Umbilical cord (tissue), 2 donors: ENCODE measurements at places on chromosomes 3 and 15.

GRCh38 chr3:195160908-195161434, 110.0 kb downstream of the XXYLT1 start:
- DNase-seq = no peak

- DNase-seq = peak; percentile 70
Observed at GRCh38 chr3:57078344-57078634, 17.8 kb downstream of the SPATA12 start.

- no peak for DNase-seq
Observed at GRCh38 chr3:194352667-194353246, 1.6 kb upstream of the CPN2 start.

- DNase-seq = no peak
Observed at GRCh38 chr3:136995652-136996051, 37.9 kb downstream of the IL20RB start.

- no peak for DNase-seq
Observed at GRCh38 chr3:87037652-87038051, 46.7 kb upstream of the VGLL3 start.

GRCh38 chr3:179373938-179374337, 26.4 kb downstream of the MFN1 start:
- no peak for DNase-seq

DNA sequence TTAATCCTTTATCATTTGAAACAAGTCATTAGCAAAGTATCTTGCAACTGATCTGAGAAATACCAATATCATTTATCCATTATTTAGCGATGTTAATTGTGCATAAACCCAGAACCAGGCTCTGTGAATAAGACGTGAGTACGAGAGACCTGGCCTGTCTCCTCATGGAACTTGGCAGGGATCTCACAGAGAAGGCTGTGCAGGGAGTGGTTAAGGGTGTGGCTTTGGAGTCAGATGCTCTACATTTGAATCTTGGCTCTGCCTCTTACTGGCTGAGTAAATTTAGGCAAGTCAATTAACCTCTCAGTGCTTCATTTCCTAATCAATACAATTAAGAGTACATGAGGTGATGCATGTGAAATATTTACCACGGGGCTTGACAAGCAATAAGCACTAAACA, 39.9 kb upstream of the TBL1XR1 start:
- DNase-seq = no peak

GRCh38 chr15:65032801-65033537, 3.5 kb upstream of the MTFMT start:
- peak; percentile 40 for DNase-seq

- DNase-seq = peak; percentile 87
Observed at GRCh38 chr3:124812291-124813265, 74.6 kb downstream of the ITGB5 start.

DNA sequence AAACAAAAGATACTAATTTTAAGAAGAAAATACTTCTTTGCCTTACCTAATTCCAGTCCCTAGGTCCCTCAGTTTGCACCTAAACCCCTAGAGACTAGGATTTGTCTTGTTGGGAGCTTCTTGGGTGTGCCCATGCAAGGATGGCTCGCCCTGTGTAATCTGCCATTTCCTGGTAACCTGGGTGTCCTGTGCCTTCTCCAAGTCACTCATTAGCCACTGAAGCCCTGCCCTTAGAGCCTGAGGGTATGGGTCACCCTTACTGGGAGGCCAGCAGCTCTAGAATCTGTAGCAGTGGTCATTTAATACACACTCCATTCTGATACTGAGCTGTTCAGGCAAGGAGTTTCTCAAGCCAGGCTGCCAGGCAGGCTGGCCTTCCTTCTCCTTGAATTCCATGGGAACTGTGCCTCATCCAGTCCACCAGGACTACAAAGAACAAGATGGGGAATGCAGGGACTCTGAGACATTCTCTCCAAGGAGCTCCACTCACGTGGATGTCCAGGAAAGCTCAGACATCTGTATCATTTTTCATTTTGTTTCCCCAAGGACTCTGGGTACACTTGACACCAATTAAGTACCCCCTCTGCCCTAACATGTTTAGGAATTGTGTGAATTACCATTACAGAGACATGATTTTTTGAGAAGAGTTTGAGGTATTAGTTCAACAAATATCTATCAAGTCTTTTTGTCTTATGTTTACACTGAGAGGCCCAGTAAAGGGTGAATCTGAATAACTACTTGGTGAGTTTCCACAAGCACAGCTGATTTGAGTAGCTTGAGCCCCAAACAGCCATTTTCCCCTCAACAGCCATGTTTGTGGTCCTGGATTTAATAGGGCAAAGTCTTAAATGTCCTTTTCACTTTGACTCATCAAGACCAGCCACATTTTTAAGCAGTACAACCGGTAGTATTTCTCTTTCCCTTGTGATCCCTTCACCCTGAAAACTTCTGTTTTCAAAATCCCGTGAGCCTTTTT, 52.6 kb downstream of the ARNT2 start:
- DNase-seq = no peak

GRCh38 chr3:180176059-180176458, 139.3 kb upstream of the PEX5L start:
- DNase-seq = no peak

- DNase-seq = peak; percentile 9
Observed at GRCh38 chr3:35932995-35933394, 293.7 kb downstream of the ARPP21 start.

DNA sequence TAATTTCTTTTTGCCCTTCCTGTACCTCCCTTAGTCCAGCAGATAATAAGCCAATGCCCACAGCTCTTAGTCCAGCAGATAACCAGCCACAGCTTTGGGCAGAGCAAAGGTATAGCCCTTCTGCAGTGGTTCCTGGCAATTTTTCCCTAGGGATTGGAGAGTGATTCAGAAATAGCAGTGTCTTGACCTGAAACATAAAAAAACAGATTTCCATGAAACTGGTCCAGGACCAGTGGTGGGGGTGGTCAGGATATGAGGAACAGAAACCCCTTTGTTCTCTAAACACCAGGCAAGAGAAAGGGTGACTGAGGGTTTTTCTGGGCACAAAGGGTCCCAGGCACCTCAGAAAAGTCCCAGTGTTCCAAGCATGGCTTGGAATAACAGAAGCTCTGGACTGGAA, 103.4 kb downstream of the ARRDC4 start:
- no peak for DNase-seq

GRCh38 chr3:172640751-172641150, 70.1 kb downstream of the NCEH1 start:
- DNase-seq = no peak

DNA sequence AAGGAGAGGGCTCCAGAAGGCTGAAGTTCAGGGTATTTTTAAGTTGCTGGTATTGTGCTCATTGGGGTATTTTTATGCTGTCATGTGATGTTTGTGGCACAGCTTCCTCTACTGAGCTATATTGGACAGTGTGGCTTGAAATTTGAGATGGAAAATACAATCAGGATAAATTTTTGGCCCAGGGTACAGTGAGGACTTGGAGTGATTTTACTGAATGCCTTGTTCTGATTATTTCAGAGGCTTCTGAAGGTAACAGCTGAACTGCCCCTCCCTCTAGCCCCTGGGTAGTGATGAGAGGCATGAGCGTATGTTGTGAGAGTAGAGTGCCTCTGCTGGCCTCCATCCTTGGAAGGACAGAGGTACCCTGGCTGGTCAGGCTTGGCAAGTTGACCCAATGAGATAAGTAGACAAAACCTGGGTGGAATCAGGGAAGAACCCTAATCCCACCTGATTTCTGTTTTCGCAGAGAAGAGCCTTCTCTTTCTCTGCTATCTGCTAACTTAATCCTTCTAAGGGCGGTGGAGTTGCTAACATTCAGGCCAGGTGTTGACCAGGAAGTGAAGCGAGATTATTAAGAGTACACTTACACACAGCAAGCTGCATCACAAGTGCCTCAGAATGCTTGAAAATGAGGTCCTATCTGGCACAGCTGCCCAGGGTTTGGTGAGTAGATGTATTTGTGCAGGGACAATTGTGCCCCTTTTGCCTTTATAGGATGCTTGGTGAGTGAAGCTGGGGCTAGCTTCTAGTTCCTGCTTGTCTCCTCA, 98.1 kb upstream of the CLSTN2 start:
- DNase-seq = no peak

DNA sequence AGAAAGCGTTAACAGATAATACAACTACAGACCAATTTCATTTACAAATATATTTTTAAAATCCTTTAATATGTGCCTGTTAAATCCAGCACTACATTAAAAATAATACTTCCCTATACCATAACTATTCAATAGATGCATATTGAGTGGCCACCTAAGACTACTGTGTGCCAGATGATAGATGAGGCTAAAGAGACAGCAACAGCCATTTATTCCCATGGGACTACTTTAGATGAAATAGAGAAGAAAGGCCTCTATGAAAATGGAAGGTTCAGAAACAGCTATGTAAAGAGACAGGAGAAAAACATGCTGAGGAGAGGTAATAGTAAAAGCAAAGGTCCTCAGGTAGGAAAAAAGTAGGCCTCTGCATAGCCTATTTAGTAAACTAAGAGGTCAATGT, 358.1 kb downstream of the ULK4 start:
- no peak for DNase-seq

GRCh38 chr3:178900029-178900646, 171.5 kb downstream of the ZMAT3 start:
- DNase-seq = no peak

DNA sequence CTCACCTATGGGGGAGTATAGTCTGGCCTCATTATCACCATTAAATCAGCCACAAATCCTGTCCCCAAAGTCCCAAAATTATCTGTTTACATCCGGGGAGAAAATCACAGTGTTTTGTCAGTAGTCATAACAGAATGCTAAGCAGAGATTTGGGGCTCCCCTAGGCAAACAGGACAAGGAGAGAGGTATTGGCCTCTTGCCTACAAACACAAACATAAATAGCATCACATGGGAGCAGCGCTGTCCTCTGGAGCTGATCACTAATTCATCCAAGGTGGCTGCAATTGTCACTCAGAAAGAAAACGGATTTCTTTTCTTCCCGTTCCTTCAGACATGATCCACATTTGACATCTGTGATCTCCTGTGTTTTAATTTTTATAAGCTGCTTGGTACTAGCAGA, 1028.1 kb downstream of the NTRK3 start:
- DNase-seq = no peak

DNA sequence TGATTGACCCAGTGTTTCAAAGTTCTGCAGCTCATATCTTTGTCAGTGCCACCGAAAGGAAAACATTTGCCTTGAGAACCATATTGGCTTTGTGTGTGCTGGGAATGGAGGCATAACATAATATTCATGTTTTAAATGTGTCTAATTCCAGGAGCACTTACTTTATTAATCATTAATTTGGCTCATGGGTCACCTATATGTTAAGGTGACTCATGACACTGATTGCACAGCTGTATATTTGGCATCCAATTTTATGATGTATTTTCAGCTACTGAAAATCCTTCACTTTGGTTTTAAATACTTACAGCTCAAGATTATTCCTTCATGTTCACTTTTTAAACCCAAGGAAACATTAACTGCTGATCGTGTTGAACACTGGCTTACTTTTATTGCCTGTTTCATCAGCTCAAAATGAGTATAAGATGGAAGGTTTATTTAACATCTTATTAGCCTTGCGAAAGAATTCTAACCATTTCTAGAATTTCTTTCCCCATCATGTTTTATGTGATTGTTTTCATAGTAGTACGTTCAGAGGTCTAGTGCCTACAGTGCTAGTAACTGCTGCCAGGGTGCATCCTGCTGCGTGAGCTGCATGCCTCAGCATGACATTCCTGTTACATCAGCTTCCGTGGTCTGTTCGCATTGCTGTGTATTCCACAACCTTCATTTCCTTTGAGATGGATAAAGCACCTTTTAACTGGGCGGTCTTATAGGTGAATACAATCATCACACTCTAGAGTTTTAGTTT, 63.7 kb downstream of the LRCH3 start:
- DNase-seq = peak; percentile 28

- DNase-seq = no peak
Observed at GRCh38 chr3:196186651-196187573, 24.3 kb downstream of the ZDHHC19 start.
